ENCODE measurements at places on chromosomes 11 and 22.

DNA sequence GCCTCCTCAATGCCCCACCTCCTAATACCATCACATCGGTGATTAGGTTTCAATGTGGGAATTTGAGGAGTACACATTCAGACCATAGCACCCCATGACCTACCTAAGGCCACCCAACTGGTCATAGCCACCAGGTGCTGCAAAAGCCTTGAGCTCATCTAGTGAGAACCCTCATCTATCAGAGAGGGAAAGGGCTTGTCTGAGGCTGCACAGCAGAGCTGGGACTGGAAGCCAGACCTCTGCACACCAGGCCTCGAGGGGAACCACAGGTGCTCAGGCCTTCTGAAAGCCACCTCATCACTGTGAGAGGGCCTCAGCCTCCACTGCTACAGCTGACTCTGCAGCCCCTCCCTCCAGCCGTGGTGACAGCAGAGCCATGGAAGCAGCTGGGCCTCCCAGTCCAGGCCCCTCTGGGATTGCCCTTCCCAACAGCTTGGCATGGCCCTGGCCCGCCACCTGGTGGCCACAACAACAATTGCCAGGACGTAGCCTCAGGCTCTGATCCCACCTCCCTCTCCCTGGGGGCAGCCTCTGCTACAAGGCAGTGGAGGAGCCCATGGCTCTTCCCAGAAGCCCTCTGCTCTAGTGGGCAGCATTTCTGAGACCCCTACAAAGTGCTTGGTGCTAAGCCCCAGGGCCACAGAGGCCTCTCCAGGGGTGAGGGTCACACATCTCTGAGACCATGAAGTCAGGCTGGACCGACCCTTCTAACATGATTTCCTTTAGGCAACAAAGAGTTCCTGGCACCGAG lies 41.0 kb upstream of the PRDM11 start:
- DNase-seq = peak; percentile 40

- no peak for DNase-seq
Measured at GRCh38 chr22:40043081-40043480, 48.3 kb downstream of the FAM83F start.

- DNase-seq = no peak
Measured at GRCh38 chr22:30247561-30247960, 1.0 kb upstream of the LIF start.

DNA sequence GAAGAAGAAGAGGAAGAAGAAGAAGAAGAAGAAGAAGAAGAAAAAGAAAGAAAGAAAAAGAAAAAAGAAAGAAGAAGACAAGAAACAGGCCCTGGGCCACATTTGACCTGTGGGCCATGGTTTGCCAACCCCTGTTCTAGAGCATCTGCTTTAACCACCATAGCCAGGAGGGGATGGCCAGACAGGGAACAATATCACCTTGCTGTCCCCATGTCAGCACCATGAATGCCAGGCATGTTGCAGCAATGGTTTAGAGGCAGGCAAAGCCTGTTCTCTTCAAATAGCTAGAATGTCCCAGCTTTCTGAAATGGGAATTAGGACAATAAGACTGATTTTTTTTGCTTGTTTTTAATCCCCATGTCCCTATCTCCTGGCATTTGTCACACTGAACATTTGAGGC lies 338.6 kb upstream of the PLET1 start:
- no peak for DNase-seq

GRCh38 chr22:39920134-39920743 lies 19.4 kb downstream of the GRAP2 start:
- no peak for DNase-seq

- peak; percentile 24 for DNase-seq
Measured at GRCh38 chr11:10413268-10413667, 41.8 kb upstream of the AMPD3 start.

- no peak for DNase-seq
Measured at GRCh38 chr11:75800728-75801361, 14.2 kb upstream of the UVRAG start.

GRCh38 chr11:44736791-44737190 lies 10.0 kb downstream of the TSPAN18 start:
- DNase-seq = no peak

- DNase-seq = no peak
Measured at GRCh38 chr11:21066030-21066429, 396.6 kb downstream of the NELL1 start.

DNA sequence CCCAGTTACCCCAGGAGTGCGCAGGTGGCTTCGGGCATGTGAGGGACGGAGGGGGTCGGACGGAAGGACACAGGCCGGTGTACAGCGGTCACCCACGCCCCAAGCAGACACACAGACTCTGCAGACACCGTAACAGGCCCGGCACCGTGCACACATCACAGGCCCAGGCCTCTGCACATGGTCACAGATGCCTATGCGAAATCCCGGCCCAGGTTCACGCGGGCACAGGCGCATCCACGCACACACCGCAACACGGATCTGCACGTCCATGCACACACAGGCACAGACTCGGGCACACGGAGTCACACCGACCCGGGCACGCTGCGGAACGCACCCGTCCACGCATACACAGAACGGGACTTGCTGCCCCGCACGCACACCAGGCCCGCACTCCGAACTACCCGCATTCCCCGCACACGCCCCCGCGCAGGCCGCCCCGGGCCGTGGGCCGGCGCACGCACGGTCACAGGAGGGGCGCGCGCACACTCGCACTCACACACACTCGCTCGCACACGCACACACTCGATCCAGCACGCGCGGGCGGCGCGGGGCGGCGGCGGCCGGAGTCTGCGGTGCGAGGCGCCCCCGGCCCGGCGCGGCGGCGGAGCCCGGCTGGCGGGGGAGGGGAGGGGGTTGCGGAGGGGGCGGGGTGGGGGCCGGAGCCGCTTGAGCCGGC lies at the start of gene MGAT3:
MGAT3 (plus strand) TSS at position 491 of the 676 bp plus-strand sequence. CDS start 30,336 bp downstream, outside the sequence.
- DNase-seq = peak; percentile 53

DNA sequence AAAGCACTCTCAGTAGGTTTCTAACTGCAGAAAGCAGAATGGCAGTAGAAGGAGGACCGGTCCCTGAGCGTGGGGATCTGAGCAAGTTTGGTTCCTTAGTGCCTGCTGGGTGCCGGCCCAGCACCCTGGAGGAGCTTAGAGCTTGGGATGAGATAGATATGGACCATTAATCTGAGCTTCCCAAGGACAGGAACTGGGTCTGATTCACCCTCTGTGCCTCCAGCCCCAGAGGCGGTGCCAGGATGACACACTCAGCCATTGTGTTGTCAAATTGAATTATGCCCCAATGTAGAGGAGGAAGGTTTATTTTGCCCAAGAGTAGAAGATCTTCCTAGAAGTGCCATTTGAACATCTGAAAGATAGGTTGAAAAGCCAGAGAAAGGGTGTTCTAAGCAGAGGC lies 4.3 kb downstream of the ZC3H7B start:
- no peak for DNase-seq

DNA sequence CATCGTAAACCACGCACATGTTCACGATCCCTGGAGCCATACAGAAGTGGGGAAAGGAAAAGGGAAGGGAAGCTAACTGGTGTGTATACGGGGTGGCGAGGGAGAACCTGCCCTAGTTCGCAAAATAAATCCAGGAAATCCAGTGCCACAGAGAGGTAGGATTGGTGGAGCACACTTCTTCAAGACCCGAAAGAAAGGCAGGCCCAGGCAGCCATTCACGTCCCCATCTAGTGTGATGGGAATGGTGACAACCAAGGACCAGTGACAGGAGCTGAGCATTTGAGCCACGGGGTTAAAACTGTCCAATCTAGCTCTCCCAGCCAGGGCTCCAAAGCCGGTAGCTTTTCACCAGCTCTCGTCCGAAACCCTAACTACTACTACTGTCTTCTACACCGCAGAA lies 53.7 kb downstream of the IGSF9B start:
- no peak for DNase-seq

DNA sequence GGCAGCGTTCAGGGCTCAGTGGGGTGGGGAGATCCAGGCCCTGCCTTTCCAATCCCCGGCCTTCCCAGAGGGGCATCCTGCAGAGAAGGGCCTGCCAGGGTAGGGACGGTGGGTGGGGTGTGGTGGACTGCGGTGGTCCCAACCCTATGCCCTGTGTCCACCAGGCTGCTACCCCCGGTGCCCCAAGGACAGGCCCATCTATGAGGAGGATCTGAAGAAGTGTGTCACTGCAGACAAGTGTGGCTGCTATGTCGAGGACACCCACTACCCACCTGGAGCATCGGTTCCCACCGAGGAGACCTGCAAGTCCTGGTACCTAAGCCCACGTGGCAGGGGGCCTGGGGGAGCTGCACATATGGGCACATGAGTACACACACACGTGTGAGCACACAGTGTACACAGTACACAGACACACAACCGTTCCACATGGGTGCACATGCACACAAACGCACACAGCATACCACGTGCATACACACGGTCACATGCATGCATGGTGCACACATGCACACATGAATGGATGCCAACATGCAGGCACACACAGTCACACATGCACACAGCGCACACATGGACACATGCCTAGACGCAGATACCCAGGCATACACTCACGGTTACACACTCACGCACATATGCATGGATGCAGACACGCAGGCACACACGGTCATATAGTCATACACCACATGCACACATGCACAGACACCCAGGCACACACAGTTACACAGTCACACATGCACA lies 16.1 kb downstream of the MUC2 start:
- no peak for DNase-seq

DNA sequence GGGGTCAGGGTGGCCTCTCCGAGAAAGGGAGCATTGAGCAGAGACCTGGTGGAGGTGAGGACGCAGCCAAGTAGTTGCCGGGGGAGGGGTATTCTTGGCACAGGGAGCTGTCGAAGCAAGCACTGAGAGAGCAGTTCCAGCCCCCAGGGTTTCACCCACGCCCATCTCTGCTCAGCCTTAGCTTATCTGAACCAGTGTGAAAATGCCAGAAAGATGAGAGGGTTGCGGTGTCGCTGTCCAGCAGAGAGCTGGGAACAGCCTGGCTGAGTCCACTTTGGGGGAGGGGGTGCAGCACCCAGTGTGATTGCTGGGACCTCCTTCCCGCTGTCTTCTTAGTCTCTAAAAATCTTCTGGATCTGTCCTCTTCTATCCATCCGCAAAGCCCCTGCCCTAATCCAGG lies 123.3 kb upstream of the TBCEL start:
- no peak for DNase-seq

GRCh38 chr11:74756571-74756970 lies 7.9 kb downstream of the RNF169 start:
- DNase-seq = no peak

GRCh38 chr11:45692808-45693453 lies 27.5 kb upstream of the CHST1 start:
- no peak for DNase-seq

- no peak for DNase-seq
Measured at GRCh38 chr22:39348909-39349505, 784 bp upstream of the SYNGR1 start.

- DNase-seq = no peak
Measured at GRCh38 chr11:88404932-88405710, 67.6 kb upstream of the CTSC start.

- no peak for DNase-seq
Measured at GRCh38 chr11:76501526-76502202, 56.8 kb downstream of the EMSY start.

- DNase-seq = peak; percentile 43
Measured at GRCh38 chr11:107928767-107929507, 689 bp downstream of the RAB39A start.

DNA sequence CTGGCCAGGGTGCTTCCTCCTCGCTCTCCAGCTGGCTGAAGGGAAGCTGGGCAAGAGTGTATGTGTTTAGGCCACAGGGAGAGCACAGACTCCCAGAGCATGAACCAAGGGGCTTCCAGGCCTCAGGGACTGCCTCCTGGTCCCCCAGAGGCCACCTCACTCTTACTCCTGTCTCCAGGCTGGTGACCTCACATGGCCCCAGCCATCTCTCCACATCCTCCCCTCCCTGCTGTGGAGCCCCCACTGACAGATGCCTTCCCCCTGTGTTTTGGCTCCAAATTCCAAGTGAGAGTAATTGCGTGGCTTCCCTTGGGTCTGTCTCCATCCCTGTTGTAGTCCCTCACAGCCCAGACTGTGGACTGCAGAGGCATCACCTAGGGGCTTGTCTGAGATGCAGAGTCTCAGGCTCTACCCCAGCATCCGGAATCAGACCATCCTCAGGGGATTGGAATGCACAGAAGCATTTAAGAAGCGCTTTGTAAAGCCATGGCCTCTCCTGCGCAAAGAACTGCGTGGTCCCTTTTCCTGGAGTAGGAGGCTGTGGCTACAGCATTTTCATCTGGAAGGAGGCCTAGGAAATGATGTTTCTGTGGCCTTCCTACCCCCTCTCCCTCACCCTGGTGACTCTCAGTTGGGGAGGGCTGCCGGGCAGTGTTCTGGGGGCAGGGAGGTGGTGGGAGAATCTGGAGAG lies 91.1 kb downstream of the ATXN10 start:
- DNase-seq = no peak

- DNase-seq = no peak
Measured at GRCh38 chr11:118697346-118697745, 17.9 kb upstream of the TREH start.

DNA sequence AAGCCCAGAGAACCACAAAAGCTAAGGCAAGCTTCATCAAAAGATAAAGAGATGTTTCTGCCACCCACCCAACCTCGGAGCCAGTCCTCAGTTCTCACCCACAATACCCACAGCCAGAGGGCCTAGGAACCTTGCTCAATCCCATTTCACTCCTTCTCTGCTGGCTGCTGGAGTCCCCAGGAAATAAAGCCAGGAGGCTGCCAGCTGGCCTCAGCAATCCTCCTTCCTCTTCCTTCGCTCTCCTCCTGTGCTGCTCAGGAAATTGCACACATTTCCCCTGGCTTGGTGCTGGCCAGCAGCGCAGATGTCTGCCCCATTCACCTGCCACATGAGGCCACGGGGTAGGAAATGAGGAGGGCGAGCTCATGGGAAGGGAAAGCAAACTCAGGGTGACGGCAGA lies 91.8 kb upstream of the LDLRAD3 start:
- DNase-seq = no peak

DNA sequence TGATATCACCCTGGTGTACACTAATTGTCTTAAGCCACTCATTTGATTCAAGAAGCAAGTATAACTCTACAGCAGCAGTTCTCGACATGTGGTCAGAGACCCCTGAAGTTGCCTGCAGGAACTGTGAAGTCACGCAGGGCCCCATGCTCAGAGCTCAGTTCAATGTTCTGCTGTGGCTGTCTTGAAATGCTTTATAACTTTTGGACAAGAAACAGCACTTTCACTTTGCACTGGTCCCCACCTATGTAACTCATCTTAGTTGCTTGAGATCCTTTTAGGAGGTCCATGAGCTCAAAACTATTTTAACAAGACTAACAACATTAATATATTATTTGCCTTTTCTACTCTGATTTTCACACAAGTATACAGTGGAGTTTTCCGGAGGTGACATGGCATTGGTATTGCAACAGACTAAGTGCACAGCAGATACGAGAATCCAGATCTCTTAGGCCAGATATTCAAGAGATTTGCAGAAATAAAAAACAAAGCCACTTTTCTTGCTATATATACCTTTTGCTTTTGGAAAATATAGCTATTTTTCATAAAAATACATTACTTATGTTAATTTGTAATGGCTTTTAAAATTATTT lies 64.8 kb downstream of the PRR5L start:
- DNase-seq = no peak

DNA sequence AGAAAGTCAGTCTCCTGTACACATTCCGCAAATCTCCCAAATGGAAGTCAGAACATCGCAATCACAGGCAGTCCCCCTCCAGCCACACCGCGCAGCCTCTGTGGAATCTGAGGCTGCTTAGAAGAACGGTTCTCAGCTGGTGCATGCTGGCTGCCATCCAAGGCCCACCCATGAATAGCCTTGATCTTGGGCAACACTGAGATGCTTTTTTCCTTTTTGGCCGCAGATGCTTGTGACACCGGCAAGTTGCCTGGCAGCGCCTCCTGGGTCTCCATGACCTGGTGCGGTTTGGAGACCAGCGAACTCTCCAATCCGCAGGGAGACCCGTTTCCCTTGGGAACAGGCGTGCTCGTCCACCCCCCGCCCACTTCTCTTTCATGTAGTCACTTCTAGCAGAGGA lies 26.3 kb upstream of the PHF21B start:
- DNase-seq = no peak

Measured in GM06990 (cell line).